Activated CD4-positive, alpha-beta T cell treated with anti-CD3 and anti-CD28 coated beads for 24 hours (primary cell): ENCODE measurements at places on chromosomes 16 and 17.

- no peak for DNase-seq
Measured at GRCh38 chr16:53529513-53529912, 26.5 kb upstream of the AKTIP start.

GRCh38 chr16:68800257-68800875 is 43.0 kb upstream of the TANGO6 start:
- DNase-seq, result peak; percentile 25

DNA sequence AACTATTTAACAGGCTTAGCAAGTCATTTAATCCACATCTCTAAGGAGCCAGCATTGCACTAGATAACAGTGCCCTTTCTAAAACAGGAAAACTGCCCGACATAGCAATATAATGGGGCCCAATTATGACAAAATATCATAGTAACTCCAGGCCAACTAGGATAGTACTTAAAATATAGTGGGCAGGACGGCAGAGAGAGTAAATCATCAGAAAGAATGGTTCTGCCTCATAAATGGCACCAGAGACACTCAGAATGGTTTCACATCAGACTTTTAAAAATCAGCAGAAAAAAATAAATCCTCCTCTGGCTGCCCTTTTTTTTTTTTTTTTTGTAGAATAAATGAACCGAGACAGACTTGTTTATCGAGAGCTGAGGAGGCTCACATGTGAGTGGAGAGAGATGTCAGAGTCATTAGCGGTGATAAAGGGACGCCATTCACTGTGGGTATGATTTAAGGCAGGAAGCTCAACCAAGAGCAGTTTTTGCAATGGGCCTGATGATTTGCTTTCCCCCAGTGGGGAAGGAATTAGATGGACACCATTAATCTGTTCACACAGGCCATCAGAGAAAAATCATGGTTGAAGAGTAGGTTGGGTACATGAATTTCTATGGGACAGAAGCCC is 62.6 kb downstream of the CPPED1 start:
- DNase-seq, result no peak

DNA sequence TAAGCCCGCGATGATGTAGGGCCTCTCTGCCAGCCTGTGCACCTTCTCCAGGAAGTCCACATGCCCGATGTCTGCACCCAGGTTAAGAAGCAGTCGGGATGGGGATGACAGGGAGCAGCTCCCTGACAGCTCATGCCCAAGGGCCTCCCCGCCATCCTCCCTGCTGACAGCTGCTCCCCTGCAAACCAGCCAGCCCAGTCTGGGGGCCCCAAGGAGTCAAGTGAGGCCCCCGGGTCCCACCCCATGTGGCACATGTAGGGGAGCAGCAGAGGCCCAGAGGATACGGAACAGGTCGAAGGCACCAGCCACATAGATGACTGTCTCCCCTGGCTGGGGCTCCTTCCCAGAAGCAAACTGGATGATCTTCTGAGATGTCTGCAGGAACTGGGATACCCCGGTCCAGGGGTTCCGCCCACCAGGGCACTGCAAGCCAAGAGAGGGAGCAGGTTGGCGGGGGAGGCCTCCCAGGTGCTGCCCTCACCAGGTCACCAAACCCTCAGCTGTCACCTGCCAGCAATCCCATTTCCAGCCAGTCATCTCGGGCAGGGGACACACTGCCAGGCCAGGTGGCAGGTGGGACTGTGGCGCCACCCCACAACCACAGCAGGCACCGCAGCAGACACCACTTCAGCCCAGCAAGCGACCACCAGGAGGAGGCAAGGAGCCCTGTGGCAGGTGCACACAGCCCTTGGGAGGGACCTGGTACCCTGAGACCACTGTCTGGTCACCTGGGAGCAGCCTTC is 4.6 kb downstream of the PCYT2 start:
- DNase-seq, result no peak

- no peak for DNase-seq
Measured at GRCh38 chr17:48153691-48154358, 46.3 kb downstream of the SNX11 start.

DNA sequence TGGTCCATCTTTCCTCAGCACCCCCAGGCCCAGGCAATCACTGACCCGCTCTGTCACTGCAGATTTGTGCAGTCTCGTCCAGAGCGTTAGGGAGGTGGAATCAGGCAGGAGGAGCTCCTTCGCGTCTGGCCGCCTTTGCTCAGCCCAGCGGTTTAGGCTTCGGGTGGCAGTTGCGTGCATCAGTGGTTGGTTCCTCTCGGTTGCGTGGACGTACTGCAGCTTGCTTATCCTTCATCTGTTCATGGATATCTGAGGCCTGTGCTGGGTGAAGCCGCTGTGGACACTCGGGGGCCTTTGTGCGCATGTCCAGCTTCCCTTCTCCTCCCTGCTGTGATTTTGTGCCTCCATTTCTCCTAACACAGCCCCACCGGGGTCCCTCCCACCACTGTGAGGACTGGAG is 4.7 kb upstream of the P2RX1 start:
- no peak for DNase-seq

GRCh38 chr17:3935140-3935542 is 18.9 kb upstream of the P2RX1 start:
- DNase-seq, result no peak

GRCh38 chr16:4247460-4247784 is 5.5 kb upstream of the SRL start:
- no peak for DNase-seq

GRCh38 chr17:81454473-81454872 is 58.1 kb downstream of the ACTG1 start:
- DNase-seq, result no peak

- DNase-seq, result peak; percentile 66
Measured at GRCh38 chr17:36722121-36722902, 120.9 kb downstream of the MRM1 start.

DNA sequence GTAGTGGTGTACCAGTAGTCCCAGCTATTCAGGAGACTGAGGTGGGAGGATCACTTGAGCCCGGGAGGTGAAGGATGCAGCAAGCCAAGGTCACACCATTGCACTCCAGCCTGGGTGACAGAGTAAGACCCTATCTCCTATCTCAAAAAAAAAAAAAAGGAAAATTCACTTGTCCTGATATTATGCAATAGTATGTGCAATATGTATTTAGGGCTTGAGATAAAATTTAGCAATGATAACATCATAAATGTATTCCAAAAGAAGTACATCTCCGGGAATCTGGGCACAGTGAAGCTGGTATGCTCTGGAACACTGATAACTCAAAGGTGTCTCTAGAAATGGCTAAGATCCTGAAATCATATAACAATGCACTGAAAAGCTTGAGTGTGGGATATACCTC is 74.5 kb downstream of the NCOR1 start:
- no peak for DNase-seq

DNA sequence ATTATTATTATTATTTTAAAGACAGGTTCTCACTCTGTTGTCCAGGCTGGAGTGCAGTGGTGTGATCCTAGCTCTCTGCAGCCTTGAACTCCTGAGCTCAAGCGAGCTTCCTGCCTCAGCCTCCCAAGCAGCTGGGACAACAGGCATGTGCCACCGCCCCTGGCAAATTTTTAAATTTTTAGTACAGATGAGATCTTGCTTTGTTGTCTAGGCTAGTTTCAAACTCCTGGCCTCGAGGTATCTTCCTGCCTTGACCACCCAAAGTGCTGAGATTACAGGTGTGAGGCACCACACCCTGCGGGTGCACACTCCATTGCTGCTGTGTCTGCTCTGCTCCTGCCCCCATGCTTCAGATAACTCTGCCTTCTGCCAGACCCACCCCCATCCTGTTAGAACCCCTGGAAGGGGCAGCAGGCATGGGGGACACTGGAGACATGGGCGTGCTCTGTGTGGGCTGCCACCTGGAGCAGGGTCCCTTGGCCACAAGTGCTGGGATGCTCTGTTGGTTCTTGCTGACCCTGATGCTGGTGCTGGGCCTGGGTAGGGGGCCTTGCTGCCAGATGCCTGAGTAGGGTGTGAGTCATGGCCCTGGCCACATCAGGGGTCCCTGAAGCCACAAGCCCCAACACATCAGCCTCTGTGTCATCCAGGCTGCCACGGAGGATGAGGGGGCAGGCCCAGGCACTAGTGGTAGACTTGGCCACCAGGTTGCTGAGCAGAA is 2.6 kb downstream of the GGT6 start:
- DNase-seq, result no peak

- no peak for DNase-seq
Measured at GRCh38 chr16:354971-355461, 2.5 kb upstream of the AXIN1 start.

DNA sequence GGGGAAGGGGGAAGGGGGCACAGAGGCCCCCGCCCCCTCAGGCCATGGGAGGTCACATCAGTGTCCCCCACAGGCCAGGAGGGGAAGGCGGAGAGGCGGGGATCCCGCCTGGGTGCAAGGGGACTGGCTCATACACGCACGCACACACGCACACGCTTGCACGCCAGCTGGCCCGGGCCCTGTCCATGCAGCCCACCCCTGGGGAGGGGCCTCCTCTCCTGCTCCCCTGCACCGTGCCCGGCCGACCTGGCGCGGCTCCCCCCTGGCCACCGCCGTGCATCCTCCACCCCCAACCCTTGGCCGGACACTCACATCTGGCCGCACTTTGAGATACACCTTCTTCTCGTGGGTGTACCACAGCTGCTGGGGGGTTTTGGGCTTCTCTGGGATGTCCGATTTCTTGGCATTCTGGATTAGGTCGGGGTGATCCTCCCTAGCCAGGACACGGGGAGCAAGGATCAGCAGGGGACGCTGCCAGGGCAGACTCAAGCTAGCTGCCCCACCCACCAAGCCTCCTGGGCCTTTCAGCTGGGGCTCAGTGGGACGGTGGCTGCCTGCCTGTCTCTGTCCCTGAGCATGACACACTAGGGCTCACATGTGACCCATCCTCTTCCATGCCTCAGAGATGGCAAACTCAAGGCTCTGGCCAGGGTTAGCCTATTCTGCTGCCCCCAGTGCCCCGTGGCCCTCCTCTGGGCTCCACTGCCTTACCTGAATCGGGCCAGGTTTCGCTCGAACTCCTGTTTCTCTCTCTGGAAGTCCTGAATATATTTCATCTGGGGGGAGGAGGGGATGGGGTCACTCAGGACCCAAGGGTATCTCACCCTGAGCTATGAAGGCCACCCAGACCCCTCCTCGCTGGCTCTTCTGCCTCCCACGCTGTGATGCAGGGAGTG is 6.7 kb downstream of the UBTF start:
- DNase-seq, result no peak

GRCh38 chr17:38333635-38334295 is 10.0 kb downstream of the GPR179 start:
- DNase-seq, result no peak

- DNase-seq, result peak; percentile 100
Measured at GRCh38 chr17:44199553-44200477, at the start of gene ATXN7L3. Gene ATXN7L3, minus strand, starts transcription at chr17:44199884. Its CDS starts 1,814 bp downstream, at chr17:44198070.

- DNase-seq, result no peak
Measured at GRCh38 chr17:21005367-21005766, 37.4 kb downstream of the USP22 start.

- no peak for DNase-seq
Measured at GRCh38 chr17:38925263-38925995, at the start of gene LASP1NB. Gene LASP1NB, plus strand, starts transcription at chr17:38925614.

DNA sequence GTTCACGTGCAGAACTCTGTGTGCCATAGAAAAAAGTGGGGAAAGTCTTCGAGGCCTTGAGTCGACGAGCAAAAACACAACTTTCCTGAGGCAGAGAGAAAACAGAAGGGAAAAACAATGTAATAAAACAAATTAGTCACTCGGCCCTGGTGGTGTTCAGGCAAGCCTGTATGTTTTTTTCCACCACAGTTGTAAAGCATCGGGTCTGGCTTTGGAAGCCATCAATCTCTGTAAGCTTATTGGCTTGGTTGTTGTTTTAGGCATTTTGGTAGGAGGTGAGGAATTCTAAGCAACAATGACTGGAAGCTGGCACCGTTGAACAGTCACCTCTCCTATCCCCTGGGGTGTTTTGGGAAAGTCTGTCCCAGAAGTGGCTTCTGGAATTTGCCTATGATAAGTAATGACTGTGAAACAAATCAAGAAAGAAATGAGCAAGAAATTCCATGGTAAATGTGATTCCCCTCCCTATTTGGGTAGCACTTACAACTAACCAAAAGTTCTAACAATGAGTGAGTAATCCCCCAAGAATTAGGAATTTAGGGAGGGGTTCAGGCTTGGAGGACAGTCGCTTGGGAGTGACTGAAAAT is 2.8 kb downstream of the CDH13 start:
- DNase-seq, result no peak

DNA sequence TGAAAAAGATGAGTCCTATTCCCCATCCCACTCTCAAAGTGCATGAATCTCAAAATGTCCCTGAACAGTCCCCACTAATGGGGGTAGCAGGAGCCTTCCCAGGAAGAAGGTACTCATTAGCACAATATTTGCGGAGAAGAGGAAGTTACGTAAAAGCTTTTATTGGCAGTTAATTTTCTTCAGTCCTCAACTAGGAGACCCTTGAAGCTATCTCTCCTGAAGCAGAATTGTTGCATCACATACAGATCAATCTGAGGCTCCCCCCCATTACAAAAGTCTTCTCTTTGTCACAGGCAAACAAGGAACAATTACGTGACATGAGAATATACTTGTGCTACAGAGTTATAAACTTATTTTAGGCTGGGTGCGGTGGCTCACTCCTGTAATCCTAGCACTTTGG is 14.2 kb downstream of the SLFN12L start:
- no peak for DNase-seq

- DNase-seq, result no peak
Measured at GRCh38 chr17:954431-955164, 25.0 kb downstream of the NXN start.

DNA sequence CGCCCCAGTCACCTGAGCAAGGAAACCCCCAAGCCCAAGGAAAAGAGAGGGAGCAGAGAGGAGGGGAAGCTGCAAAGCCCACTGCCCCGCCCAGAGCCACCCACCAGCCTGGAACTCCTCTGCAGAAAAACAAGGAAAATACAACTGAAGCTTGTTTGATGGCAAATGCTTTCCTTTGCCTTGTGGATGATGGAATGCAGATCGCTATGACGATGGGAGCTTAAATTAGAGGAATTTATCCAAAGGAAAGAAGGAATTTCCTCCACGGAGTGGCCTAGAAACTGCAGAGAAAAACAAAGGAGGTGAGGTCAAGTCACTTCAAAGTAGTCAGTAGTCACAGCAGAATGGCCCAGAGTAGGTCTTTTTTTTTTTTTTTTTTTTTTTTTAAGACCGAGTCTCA is 31.5 kb upstream of the ASGR2 start:
- DNase-seq, result no peak

DNA sequence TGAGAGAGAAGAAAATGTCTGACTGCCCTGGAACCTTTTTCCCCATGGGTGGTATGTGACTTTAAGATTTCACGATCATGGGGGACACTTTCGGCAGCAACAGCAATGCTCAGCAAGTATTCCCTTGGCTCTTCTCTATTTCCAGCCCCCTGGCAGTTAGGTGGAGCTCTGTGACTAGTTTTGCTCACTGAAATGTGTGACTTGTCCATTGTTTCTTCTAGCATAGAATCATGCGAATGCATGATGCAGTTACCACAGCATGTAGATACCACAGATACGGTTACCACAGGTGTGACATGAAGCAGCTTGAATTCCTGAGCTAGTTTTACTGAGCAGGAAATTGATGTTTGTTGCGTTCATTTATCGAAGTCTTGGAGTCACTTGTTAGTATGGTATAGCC is 1034.5 kb upstream of the EEF2KMT start:
- DNase-seq, result no peak

- DNase-seq, result no peak
Measured at GRCh38 chr16:8251298-8251697, 339.0 kb downstream of the TMEM114 start.

- no peak for DNase-seq
Measured at GRCh38 chr16:6032438-6032837, 934.8 kb upstream of the EEF2KMT start.

- DNase-seq, result no peak
Measured at GRCh38 chr17:39641097-39641496, 4.2 kb downstream of the STARD3 start.
